ENCODE measurements at places on chromosomes 4 and X. TPM values are rescaled to one million over a fixed set of nuclear protein-coding genes. Genes with fewer than 3 reads are reported as not detected.

Gene TRAM1L1
- total RNA-seq: 0.27 TPM

Gene IDH3G
- 117 TPM for total RNA-seq

Gene KLB
- total RNA-seq: under 0.01 TPM

Gene TRIM61
- total RNA-seq: 1.1 TPM

Gene DKK2
- under 0.01 TPM for total RNA-seq

GRCh38 chr4:186693159-186693815 is 30.4 kb downstream of the FAT1 start:
- DNase-seq: no peak

DNA sequence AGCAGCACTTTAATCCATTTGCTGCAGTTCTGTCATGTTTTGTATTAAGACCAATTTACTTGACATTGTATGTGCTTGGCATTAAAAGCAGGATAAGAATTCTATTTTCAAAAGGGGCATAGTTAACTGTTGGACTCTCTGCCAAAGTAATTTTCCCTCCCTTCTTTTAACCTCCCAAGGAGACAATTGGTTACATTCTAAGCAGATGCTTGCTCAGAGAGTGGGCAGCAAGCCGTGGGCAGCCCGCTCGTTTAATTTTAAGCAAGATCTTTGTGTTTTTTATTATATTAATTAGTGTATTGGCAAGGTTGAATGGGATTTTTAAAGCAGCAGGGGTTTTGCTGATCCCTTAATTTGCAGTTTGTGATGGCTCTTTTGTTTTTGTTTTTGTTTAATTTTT is 37.1 kb upstream of the KLHL8 start:
- DNase-seq: no peak

DNA sequence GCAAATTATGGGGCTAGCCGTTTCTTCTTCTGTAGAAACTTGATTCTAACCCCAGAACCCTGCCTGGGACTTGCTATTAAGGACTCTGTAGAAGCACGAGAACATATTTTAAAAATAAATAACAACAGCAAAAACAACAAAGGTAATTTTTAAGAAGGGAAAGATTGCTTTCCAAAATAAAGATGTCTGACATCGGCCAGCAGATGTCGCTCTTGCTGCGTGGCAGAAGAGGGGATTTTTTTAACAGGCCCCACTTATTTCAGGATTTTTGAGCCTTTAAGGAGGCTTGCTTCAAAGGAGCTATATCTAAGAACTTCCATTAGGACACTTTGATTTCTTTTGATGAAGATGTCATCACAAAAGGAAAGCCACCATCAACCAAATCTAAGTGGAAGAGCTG is 62.8 kb upstream of the EGFL6 start:
- DNase-seq: peak; percentile 31

DNA sequence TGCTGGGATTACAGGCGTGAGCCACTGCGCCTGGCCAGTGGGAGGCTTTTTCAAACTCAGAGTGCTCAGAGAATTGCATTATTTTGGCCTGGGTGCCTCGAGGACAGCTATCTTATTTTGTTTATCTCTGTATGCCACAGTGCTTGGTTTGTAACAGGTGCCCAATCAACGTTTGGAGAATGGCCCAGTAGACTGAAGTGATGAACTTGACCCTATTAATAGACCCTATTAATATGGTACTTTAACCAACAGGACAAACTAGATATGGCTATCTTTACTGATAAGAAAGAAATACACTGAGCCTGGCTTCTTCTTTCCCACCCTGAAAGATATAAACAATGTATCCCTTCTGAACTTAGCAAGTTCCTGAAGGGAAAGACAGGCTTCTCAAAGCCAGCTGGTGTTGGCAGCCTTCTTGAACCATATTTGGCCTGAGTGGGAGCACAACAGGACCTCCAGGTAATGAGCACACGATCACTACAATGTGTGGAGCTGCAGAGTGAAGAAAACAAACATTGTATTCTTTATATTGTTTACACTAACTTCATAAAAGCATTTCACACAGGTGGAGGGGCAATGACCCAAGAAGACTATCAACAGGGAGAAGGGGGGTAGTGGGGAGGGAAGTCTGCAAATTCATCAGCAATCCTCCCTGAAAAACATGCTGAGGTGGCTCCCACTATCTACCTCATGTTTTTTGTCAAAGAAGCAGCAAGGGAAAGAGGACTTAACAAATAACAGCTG is 41.7 kb downstream of the PRPS1 start:
- DNase-seq: no peak

GRCh38 chrX:17584248-17584681 is 153.0 kb upstream of the SCML1 start:
- DNase-seq: no peak

GRCh38 chr4:125387770-125388169 is 73.0 kb downstream of the FAT4 start:
- no peak for DNase-seq

DNA sequence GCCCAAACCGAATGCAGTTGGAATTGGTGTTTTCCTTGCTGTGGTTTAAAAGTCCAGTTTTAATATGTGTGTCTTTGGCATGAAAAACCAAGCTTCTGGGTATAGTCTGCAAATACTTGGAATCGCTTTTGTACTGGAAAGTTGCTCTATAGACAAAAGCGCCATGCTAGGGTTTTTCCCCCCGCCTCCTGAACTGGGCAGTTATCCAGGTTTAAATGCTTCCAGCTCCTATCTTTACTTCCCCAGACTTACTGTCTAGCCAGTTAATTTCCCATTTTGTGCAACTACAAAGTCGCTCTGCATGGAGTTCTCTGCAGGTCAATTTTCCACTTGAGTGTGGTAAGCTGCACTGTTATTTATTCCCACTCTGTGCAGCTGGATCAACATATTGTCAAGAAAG is 2.7 kb downstream of the RASL11B start:
- no peak for DNase-seq

GRCh38 chrX:130869239-130869638 is 33.8 kb downstream of the ENOX2 start:
- no peak for DNase-seq

- DNase-seq: no peak
Observed at GRCh38 chrX:150156615-150157014, 206.5 kb upstream of the MAMLD1 start.

- DNase-seq: no peak
Observed at GRCh38 chr4:164508097-164508496, 245.8 kb upstream of the SMIM31 start.

- DNase-seq: peak; percentile 4
Observed at GRCh38 chrX:119145241-119145653, 17.6 kb upstream of the KIAA1210 start.
